ENCODE measurements at places on chromosomes 5 and 9. TPM values are rescaled to one million over a fixed set of nuclear protein-coding genes. Genes with fewer than 3 reads are reported as not detected.

CWC27 gene
- total RNA-seq, result 26.7 TPM

DNA sequence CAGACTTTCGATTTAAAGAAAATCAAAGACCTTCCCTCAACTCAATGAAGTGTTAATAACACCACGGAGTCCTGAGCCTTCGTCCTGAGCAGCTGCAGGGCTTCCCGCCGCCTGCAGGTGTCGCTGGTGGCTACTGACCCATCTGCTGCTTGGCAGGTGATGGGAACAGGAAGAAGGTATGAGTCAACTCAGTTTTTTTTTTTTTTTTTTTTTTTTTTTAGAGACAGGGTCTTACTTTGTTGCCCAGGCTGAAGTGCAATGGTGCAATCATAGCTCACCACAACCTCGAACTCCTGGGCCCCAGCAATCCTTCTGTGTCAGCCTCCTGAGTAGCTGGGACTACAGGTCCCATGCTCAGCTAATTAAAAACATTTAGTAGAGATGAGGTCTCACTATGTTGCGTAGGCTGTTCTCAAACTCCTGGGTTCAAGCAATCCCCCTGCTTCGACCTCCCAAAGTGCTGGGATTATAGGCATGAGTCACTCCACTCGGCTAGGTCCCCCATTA lies 185.7 kb upstream of the IL12B start:
- H3K36me3 ChIP-seq, result no peaks in the 10 kb centered on the region
- no peak overlapping the region for H3K4me3 ChIP-seq
- H3K27ac ChIP-seq, result no peak overlapping the region
- H3K4me1 ChIP-seq, result peaks cover 10% of the 10 kb centered on the region
- peaks cover 7% of the 10 kb centered on the region for H3K27me3 ChIP-seq
- ATAC-seq, result peak; percentile 90

HBEGF gene
- 12.6 TPM for total RNA-seq

DNA sequence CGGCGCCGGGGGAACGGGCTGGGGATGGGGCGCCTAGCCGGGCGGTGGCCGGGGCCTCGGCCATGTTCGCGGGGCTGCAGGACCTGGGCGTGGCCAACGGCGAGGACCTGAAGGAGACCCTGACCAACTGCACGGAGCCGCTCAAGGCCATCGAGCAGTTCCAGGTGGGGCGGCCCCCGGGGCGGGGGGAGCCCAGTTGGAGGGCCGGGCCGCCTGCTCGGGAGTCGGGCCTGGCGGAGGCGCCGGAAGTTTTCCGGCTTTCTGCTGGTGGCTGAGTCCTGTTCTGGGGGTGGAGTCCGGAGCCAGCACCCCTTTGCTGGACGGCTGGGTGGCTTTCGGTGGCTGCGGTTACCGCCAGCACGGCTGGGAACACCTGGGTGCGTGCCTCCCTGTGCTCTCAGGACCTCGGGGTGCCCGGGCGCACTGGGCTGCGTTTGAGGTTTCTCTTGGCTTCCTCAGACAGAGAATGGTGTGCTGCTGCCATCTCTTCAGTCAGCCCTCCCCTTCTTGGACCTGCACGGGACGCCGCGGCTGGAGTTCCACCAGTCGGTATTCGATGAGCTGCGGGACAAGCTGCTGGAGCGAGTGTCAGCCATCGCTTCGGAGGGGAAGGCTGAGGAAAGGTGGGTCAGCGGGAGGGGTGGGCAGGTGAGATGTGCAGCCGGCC lies 454 bp downstream of the NELFB start:
- H3K27me3 ChIP-seq, result no peaks in the 10 kb centered on the region
- no peak overlapping the region for H3K27ac ChIP-seq
- no peak for ATAC-seq
- H3K4me1 ChIP-seq, result peaks cover 4% of the 10 kb centered on the region
- peaks cover 40% of the 10 kb centered on the region for H3K36me3 ChIP-seq

DNA sequence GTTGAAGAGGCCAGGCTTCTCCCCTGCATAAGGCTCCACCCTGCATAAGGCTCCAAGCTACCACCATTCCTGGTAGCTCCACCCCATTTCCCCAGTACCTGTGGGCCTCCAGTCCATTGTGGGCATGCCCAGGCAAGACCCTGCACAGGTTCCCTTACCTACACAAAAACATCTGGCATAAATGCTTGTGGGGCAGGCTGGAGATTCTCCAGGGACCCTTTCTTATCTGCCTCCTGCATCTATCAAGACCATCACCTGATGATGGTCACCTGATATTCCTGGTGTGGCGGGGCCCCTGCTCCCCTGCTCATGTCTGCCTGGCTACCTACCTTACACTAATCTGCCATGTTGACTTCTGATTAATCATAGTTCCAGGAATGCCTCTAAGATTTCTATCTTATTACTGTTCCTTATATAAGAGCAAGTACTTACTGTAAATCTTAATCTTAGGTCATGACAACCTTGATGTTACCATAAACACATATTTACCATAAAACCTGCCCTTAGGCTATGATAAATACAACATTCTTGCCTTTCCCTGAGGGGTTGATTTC lies 41.0 kb downstream of the FGD3 start:
- peaks cover 96% of the 10 kb centered on the region for H3K36me3 ChIP-seq
- no peaks in the 10 kb centered on the region for H3K27me3 ChIP-seq
- H3K4me1 ChIP-seq, result peaks cover 60% of the 10 kb centered on the region
- peak overlapping the region; percentile 52 for H3K4me3 ChIP-seq
- peak; percentile 82 for ATAC-seq

DNA sequence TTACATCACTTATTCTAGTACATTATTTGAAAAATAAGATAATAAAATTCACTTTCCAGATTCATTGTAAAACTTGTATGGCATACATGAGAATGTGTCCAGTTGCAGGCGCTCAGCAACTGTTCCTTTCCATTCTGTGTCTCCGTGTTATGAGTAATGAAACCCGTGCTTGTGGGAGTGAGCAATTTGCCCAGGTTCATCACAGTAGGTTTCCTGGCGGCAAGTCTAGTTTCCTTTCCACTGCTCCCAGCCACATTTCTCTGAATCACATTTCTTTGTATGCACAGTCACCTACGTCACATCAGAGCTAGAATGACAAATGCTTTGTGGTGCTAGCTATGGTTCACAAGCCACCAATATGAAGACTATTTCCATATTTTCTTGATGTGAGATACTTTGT lies 39.9 kb downstream of the MOCS2 start:
- peak overlapping the region; percentile 56 for H3K4me3 ChIP-seq
- peak overlapping the region; percentile 91 for H3K27ac ChIP-seq
- peaks cover 15% of the 10 kb centered on the region for H3K36me3 ChIP-seq
- peaks cover 3% of the 10 kb centered on the region for H3K27me3 ChIP-seq

GRCh38 chr5:58255970-58256369 lies 203.9 kb downstream of the PLK2 start:
- no peaks in the 10 kb centered on the region for H3K36me3 ChIP-seq
- no peak overlapping the region for H3K4me3 ChIP-seq

- H3K27me3 ChIP-seq, result peaks cover 11% of the 10 kb centered on the region
- no peaks in the 10 kb centered on the region for H3K36me3 ChIP-seq
- peaks cover 6% of the 10 kb centered on the region for H3K4me1 ChIP-seq
- no peak overlapping the region for H3K4me3 ChIP-seq
- no peak for ATAC-seq
Measured at GRCh38 chr5:65081071-65081470, 312.3 kb downstream of the CWC27 start.

DNA sequence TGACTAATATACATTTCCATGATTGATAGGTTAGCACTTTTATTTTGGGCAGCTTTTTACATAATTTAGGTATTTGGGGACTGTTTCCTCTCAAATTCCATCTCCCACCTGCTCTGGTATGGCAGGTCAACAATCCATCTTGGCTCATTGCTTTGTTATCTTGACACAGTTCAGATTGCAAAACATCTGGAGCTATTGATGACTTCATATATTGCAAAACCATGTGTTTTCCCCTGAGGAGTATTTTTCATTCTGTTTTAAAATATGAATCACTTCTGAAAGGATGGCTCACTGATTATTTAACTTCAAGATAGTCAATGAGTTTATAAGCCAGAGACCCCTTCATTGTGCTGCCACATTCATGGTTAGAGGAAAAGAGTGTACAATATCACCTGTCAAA lies 1206.0 kb upstream of the C9orf72 start:
- H3K27ac ChIP-seq, result no peak overlapping the region
- H3K36me3 ChIP-seq, result no peaks in the 10 kb centered on the region
- no peak overlapping the region for H3K4me3 ChIP-seq

DNA sequence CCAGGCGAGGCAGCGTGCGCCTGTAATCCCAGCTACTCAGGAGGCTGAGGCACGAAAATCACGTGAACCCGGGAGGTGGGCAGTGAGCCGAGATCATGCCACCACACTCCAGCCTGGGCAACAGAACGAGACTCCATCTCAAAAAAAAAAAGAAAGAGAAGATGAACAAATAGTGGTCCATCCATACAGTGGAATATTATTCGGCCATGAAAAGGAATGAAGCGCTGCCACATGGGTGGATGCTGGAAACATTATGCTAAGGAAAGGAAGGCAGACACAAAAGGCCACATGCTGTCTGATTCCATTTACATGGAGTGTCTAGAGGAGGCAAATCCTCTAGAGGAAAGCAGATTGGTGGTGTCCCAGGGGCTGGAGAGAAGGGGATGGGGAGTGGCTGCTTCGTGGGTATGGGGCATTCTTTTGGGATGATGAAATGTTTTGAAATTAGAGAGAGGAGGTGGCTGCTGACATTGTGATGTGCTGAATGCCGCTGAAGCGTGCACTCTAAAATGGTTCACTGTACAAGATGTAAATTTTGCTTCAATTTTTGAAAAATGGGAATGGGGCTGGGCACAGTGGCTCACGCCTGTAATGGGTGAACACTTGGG lies 17.0 kb downstream of the PLPP7 start:
- H3K4me1 ChIP-seq, result no peaks in the 10 kb centered on the region

- H3K4me1 ChIP-seq, result peaks cover 10% of the 10 kb centered on the region
- H3K27me3 ChIP-seq, result peaks cover 5% of the 10 kb centered on the region
- ATAC-seq, result no peak
- H3K36me3 ChIP-seq, result no peaks in the 10 kb centered on the region
- H3K27ac ChIP-seq, result no peak overlapping the region
Measured at GRCh38 chr9:129643706-129644105, 1.8 kb upstream of the ASB6 start.

PCDHGB3 gene
- total RNA-seq, result not detected

DNA sequence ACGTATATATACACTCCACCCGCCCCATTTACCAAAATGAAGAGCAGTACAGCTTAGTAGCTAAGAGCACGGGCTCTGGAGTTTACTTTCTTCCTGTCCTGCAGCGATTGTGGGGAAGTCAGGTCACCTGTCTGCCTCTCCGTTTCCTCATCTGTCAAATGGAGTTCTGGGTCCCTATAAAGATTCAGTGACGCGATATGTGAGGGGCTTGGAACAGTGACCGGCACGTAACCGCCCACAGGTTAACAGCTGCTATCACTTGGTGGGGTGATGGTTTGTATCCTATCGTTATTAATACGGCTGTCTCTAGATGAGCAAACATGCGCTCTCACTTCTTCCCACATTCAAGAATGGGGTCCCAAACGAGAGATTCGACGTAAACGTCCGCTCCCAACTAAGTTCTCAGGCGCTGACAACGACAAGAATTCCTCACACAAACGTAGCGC lies 426 bp downstream of the FAM114A2 start:
- peak; percentile 52 for ATAC-seq
- H3K4me1 ChIP-seq, result peaks cover 15% of the 10 kb centered on the region
- H3K36me3 ChIP-seq, result peaks cover 24% of the 10 kb centered on the region
- peak overlapping the region; percentile 98 for H3K27ac ChIP-seq

GRCh38 chr9:135145312-135145711 lies 57.8 kb downstream of the OLFM1 start:
- no peak overlapping the region for H3K27ac ChIP-seq
- no peak for ATAC-seq
- peaks cover 17% of the 10 kb centered on the region for H3K27me3 ChIP-seq
- H3K4me1 ChIP-seq, result no peaks in the 10 kb centered on the region
- no peak overlapping the region for H3K4me3 ChIP-seq

C9orf43 gene
- 0.76 TPM for total RNA-seq

All from activated T-helper 17 cell treated with anti-CD3 and anti-CD28 coated beads, Interleukin-2, amount 50 U/mL, for 72 hours (primary cell).